ENCODE measurements at places on chromosomes 1 and 21. TPM values are rescaled to one million over a fixed set of nuclear protein-coding genes. Genes with fewer than 3 reads are reported as not detected.

PAX7 gene
- not detected for total RNA-seq

PADI2 gene
- 9.9 TPM for total RNA-seq

SELE gene
- total RNA-seq, result not detected

ZNF672 gene
- total RNA-seq, result 47.0 TPM

CLCA4 gene
- not detected for total RNA-seq

CCDC17 gene
- 4.6 TPM for total RNA-seq

FALEC gene
- 1.1 TPM for total RNA-seq

RNF115 gene
- total RNA-seq, result 15.3 TPM

GJB5 gene
- total RNA-seq, result not detected

NUAK2 gene
- 26.1 TPM for total RNA-seq

FAM89A gene
- 5.3 TPM for total RNA-seq

- no peak for DNase-seq
- no peak overlapping the region for H3K27ac ChIP-seq
- peaks cover 2% of the 10 kb centered on the region for H3K4me1 ChIP-seq
Observed at GRCh38 chr1:12406211-12407021, 176.6 kb downstream of the VPS13D start.

- H3K27me3 ChIP-seq, result peaks cover 8% of the 10 kb centered on the region
- no peaks in the 10 kb centered on the region for H3K4me1 ChIP-seq
- H3K27ac ChIP-seq, result no peak overlapping the region
- H3K4me3 ChIP-seq, result no peak overlapping the region
Observed at GRCh38 chr1:106080608-106081325, 975.7 kb upstream of the PRMT6 start.

- no peaks in the 10 kb centered on the region for H3K36me3 ChIP-seq
- DNase-seq, result no peak
- no peak overlapping the region for H3K27ac ChIP-seq
- H3K4me1 ChIP-seq, result no peaks in the 10 kb centered on the region
- no peak overlapping the region for H3K4me3 ChIP-seq
Observed at GRCh38 chr1:47834326-47834725, 162.9 kb downstream of the TRABD2B start.

GRCh38 chr1:29671446-29672356 is 435.4 kb downstream of the PTPRU start:
- DNase-seq, result no peak
- no peaks in the 10 kb centered on the region for H3K4me1 ChIP-seq
- H3K4me3 ChIP-seq, result no peak overlapping the region
- H3K27me3 ChIP-seq, result peaks cover 6% of the 10 kb centered on the region
- H3K27ac ChIP-seq, result no peak overlapping the region

- no peak for DNase-seq
- H3K36me3 ChIP-seq, result peaks cover 34% of the 10 kb centered on the region
- no peaks in the 10 kb centered on the region for H3K27me3 ChIP-seq
- H3K4me1 ChIP-seq, result peaks cover 41% of the 10 kb centered on the region
- H3K27ac ChIP-seq, result peak overlapping the region; percentile 70
- no peak overlapping the region for H3K4me3 ChIP-seq
Observed at GRCh38 chr21:33359446-33359845, 34.7 kb downstream of the IFNAR1 start.

DNA sequence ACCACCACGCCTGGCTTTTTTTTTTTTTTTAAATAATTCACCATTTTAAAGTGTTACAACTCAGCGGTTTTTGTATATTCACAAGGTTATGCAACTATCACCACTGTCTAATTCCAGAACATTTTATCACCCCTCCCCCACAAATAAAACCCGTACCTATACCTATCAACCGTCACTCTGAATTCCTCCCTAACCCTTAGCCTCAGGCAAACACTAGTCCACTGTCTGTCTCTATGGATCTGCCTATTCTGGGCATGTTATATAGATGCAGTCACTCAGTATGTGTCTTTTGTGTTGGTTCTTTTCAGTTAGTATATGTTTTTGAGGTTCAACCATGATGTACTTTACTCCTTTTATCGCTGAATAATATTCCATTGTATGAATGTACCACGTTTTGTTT is 19.3 kb upstream of the GRHL3 start:
- peaks cover 15% of the 10 kb centered on the region for H3K27me3 ChIP-seq
- H3K4me1 ChIP-seq, result no peaks in the 10 kb centered on the region
- H3K27ac ChIP-seq, result no peak overlapping the region
- no peaks in the 10 kb centered on the region for H3K36me3 ChIP-seq
- no peak for DNase-seq
- H3K4me3 ChIP-seq, result no peak overlapping the region

DNA sequence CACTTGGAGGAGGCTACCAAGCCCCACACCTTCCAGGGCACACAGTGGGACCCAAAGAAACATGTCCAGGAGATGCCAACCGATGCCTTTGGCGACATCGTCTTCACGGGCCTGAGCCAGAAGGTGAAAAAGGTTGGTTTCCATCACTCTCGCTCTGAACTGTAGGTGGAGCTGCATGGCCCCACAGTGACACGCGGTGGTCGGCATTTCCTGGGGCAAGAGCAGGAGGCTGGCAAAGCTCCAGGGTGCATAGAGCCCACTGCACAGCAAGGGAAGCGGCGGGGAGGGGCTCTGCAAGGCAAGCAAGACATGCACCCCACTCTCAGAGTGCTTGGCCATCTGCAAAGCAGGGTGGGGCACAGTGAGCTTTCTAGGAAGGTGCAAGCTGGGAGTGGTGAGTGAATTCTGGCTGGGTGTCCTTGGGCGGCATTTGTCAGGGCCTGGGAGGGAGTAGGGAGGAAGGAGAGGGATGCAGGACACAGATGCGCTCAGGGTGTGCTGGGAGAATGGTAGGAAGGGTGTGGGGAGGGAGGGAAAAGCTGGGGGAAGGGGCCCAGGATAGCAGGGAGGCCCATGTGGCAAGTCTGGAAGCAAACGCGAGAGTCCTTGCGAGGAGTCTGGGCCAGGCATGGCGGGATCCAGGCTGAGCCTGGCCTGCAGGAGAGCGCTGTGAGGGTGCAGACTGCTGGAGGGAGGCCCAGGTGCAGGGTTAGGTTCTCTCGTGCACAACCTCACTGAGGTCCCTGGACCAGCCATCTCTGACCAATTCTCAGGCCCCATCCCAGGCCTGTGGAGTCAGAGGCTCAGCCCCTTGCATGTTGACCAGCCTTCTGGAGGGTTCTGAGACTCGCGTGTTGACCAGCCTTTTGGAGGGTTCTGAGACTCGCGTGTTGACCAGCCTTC is 11.0 kb downstream of the TRPM2 start:
- no peak for DNase-seq
- H3K4me1 ChIP-seq, result peaks cover 7% of the 10 kb centered on the region
- H3K27me3 ChIP-seq, result no peaks in the 10 kb centered on the region
- no peak overlapping the region for H3K27ac ChIP-seq
- no peak overlapping the region for H3K4me3 ChIP-seq

GRCh38 chr1:207711285-207711684 is 40.6 kb upstream of the CD46 start:
- no peaks in the 10 kb centered on the region for H3K36me3 ChIP-seq
- DNase-seq, result no peak
- H3K27me3 ChIP-seq, result no peaks in the 10 kb centered on the region
- no peaks in the 10 kb centered on the region for H3K4me1 ChIP-seq
- H3K27ac ChIP-seq, result no peak overlapping the region

DNA sequence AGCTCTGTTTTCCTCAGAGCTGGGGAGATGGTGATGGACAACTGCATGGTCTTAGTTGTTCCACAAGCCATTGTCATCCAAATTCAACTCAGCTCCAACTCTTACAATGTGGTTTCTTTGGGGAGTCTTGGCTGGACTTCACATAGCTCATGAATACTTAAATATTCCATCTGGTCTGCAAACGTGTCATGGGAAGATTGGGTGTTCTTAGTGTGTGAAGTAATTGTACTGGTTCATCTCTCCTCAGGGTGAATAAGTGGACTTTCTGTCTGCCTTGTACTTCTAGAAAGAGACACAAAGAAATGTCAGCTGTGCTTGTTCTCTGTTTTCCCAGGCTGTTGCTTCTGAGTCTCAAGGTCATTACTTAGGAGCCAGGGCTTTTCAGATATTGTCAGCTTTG is 106.6 kb downstream of the VPS13D start:
- H3K36me3 ChIP-seq, result peaks cover 70% of the 10 kb centered on the region
- no peak for DNase-seq
- H3K27ac ChIP-seq, result no peak overlapping the region

- no peak overlapping the region for H3K27ac ChIP-seq
- no peak for DNase-seq
- peaks cover 28% of the 10 kb centered on the region for H3K27me3 ChIP-seq
- no peak overlapping the region for H3K4me3 ChIP-seq
- peaks cover 2% of the 10 kb centered on the region for H3K4me1 ChIP-seq
Observed at GRCh38 chr21:41605178-41605933, 97.4 kb upstream of the TMPRSS2 start.

GRCh38 chr1:179867493-179868330 is 9.9 kb downstream of the TOR1AIP2 start:
- H3K27me3 ChIP-seq, result no peaks in the 10 kb centered on the region
- H3K4me3 ChIP-seq, result no peak overlapping the region
- H3K27ac ChIP-seq, result no peak overlapping the region
- H3K36me3 ChIP-seq, result peaks cover 47% of the 10 kb centered on the region
- peaks cover 16% of the 10 kb centered on the region for H3K4me1 ChIP-seq

GRCh38 chr1:213260311-213261075 is 209.5 kb downstream of the RPS6KC1 start:
- H3K27ac ChIP-seq, result no peak overlapping the region
- H3K4me1 ChIP-seq, result peaks cover 6% of the 10 kb centered on the region
- no peak overlapping the region for H3K4me3 ChIP-seq
- H3K36me3 ChIP-seq, result peaks cover 27% of the 10 kb centered on the region
- no peaks in the 10 kb centered on the region for H3K27me3 ChIP-seq
- no peak for DNase-seq

- H3K4me1 ChIP-seq, result peaks cover 35% of the 10 kb centered on the region
- H3K27me3 ChIP-seq, result peaks cover 4% of the 10 kb centered on the region
- DNase-seq, result no peak
- H3K27ac ChIP-seq, result peak overlapping the region; percentile 19
Observed at GRCh38 chr1:165696625-165697100, 1.7 kb downstream of the ALDH9A1 start.

- no peak overlapping the region for H3K27ac ChIP-seq
- DNase-seq, result no peak
- no peak overlapping the region for H3K4me3 ChIP-seq
- peaks cover 8% of the 10 kb centered on the region for H3K27me3 ChIP-seq
- no peaks in the 10 kb centered on the region for H3K36me3 ChIP-seq
Observed at GRCh38 chr1:114130846-114131525, 22.7 kb downstream of the SYT6 start.

DNA sequence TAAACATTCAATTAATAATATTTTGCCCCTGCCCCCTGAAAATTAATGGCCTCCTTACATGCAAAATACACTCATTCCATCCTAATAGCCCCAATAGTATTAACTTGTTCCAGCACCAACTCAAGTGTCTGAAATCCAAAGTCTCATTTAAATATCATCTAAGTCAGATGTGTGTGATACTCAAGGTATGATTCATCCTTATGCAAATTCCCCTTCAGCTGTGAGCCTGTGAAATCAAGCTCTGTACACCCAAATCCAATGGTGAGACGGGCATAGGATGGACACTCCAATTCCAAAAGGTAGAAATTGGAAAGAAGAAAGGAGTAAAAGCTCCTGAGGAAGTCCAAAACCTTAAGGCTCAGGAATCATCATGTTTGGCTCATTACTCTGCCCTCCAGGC is 83.5 kb downstream of the HHAT start:
- no peaks in the 10 kb centered on the region for H3K27me3 ChIP-seq
- no peak overlapping the region for H3K4me3 ChIP-seq
- peaks cover 2% of the 10 kb centered on the region for H3K36me3 ChIP-seq
- DNase-seq, result no peak
- H3K27ac ChIP-seq, result no peak overlapping the region

GRCh38 chr1:228004856-228005462 is 1.8 kb upstream of the WNT3A start:
- no peak overlapping the region for H3K4me3 ChIP-seq
- H3K36me3 ChIP-seq, result no peaks in the 10 kb centered on the region
- H3K27me3 ChIP-seq, result peaks cover 55% of the 10 kb centered on the region
- DNase-seq, result no peak

GRCh38 chr1:185681034-185681633 is 53.1 kb upstream of the HMCN1 start:
- no peak overlapping the region for H3K27ac ChIP-seq
- no peak overlapping the region for H3K4me3 ChIP-seq
- no peaks in the 10 kb centered on the region for H3K27me3 ChIP-seq
- no peaks in the 10 kb centered on the region for H3K36me3 ChIP-seq
- no peak for DNase-seq

- H3K4me1 ChIP-seq, result no peaks in the 10 kb centered on the region
- H3K27me3 ChIP-seq, result no peaks in the 10 kb centered on the region
- H3K4me3 ChIP-seq, result no peak overlapping the region
- DNase-seq, result no peak
Observed at GRCh38 chr1:11176081-11176706, 13.0 kb upstream of the ANGPTL7 start.
